Renal pelvis (tissue), 12 donors: ENCODE measurements at places on chromosomes 2 and 18. TPM values are rescaled to one million over a fixed set of nuclear protein-coding genes. Genes with fewer than 3 reads are reported as not detected.

DNA sequence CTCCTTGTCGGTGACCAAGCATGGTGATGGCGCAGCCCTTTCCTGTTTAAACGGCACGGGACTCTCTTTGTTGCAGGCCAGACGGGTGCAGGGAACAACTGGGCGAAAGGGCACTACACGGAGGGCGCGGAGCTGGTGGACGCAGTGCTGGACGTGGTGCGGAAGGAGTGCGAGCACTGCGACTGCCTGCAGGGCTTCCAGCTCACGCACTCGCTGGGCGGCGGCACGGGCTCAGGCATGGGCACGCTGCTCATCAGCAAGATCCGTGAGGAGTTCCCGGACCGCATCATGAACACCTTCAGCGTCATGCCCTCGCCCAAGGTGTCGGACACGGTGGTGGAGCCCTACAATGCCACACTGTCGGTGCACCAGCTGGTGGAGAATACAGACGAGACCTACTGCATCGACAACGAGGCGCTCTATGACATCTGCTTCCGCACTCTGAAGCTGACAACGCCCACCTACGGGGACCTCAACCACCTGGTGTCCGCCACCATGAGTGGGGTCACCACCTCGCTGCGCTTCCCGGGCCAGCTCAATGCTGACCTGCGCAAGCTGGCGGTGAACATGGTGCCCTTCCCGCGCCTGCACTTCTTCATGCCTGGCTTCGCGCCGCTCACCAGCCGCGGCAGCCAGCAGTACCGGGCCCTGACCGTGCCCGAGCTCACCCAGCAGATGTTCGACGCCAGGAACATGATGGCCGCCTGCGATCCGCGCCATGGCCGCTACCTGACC is 17.1 kb downstream of the TUBB6 start:
- no peak for DNase-seq

DNA sequence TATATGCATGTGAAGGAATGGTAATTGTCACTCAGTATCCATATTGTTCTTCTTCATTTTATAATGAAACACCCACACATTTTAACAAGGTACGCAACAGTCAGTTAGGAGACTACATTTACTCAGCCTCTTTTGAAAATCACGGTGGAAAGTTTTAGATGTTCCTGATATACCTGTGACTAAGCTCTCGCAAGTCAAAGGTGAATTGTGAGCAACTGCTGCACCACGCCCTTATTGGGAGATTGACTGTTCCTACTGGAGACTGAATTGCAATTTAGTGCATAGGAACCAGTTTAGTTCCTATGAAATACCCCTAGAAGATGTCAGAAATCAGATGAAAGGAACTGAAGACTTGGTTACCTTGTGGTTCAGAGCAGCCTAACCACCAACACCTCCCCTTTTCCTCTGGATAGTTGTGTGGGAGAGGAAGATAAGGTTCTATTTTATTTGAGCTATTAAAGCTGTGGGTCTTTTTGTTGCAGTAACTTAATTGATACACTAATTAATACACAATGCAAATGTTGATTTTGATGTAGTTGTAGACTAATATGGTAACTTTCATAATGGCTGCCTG is 1280.5 kb upstream of the CDH2 start:
- DNase-seq, result no peak

DNA sequence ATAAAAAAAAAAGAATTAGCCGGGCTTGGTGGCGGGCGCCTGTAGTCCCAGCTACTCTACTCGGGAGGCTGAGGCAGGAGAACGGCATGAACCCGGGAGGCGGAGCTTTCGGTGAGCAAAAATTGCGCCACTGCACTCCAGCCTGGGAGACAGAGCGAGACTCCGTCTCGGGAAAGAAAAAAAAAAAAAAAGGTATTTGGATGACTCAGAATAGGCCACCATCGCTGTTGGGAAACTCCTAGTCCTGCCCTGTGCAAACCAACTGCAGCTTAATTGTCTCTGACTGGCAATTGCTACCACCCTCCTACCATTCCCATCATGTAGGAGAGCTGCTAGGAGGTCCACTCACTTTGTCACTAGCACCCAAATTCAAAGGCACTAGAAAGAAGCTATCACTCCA is 43.5 kb downstream of the ATP8B1 start:
- no peak for DNase-seq

- DNase-seq, result no peak
Measured at GRCh38 chr18:11020161-11020853, 129.1 kb downstream of the PIEZO2 start.

GRCh38 chr2:102190430-102191107 is 3.7 kb downstream of the IL1RL2 start:
- peak; percentile 55 for DNase-seq

DNA sequence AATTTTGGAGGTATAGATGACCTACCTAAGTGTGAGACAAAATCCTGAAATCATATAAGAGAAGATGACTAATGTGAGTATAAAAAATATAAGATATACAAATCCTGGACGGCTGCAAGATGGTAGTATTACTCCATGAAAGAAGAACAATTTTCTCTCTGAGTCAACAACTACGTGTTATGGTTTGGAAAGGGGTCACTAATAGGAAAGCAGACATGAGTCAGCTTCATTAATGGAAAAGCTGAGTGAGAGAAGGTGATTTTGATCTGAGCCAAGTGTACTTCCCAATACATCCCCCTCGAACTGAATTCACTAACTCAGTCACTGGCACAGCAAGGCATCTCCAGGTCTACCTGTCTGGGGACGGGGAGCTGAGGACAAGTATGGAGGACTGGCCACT is 20.1 kb upstream of the SELENOI start:
- no peak for DNase-seq

GRCh38 chr2:19102696-19103423 is 255.6 kb downstream of the OSR1 start:
- no peak for DNase-seq

DNA sequence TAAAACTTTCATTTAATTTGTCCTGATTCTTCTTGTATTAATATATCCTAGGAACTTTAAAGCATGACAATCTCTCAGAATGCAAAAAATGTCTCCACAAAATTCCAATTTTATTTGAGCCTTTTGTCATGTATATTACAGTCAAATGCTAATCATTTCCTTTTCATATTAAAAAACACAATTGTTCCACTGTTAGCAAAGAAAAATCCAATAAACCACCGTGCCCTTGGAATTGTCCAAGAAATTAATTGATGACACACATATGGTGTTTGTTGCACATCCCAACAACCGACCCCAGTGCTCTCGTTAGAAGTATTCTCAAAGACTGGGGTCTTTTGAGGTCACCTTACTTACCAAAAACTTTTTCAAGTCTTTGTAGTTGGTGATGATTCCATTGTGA is 28.1 kb downstream of the GFPT1 start:
- DNase-seq, result no peak

The LCT gene
- 0.04 TPM for polyA plus RNA-seq

The SLC19A3 gene
- 11.6 TPM for polyA plus RNA-seq

The GAREM1 gene
- polyA plus RNA-seq, result 31.7 TPM
